ENCODE measurements at places on chromosomes 16 and 17.
A peak's percentile ranks its signal among the peaks of the same experiment; 100 is the strongest.

GRCh38 chr17:3602499-3602898 is 6.7 kb downstream of the TRPV1 start:
- DNase-seq = no peak

- no peak for DNase-seq
Observed at GRCh38 chr17:15448580-15448956, 18.9 kb downstream of the CDRT4 start.

GRCh38 chr17:44280392-44280937 is 12.5 kb upstream of the SLC4A1 start:
- no peak for DNase-seq

DNA sequence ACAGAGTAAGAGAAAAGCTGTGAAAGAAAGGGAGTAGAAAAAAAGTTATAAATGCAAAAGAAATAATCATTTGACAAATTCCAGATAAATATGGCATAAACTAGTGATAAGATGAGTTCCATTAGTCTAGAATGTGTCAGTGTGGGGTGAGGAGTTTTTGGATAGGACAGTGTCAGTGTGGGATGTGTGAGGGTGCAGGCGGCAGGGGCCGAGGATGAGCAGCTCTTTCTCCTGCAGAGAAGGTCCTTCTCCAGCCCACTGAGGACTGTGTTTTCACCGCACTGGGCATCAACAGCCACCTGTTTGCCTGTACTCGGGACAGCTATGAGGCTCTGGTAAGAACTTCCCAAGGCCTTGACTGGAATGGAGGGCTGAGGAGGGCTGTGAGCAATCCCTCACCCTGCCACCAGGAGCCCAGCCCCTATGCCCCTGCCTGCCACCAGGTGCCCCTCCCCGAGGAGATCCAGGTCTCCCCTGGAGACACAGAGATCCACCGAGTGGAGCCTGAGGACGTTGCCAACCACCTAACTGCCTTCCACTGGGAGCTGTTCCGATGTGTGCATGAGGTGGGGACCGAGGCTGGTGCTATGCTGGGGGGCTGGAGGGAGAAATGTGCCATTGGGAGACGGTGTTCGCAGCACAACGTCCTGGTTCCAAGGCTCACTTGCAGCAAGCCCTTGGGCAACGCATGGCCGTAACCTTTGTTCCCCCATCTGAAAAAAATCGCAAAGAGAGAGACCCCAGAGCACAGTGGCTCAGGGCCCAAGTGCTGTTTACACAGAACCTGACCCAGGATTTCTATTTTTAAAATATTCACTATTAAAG is 13.1 kb downstream of the RAPGEFL1 start:
- no peak for DNase-seq

- DNase-seq = no peak
Observed at GRCh38 chr17:72501404-72502370, 380.9 kb downstream of the SOX9 start.

GRCh38 chr17:72795941-72796340 is 296.5 kb downstream of the SLC39A11 start:
- DNase-seq = no peak

DNA sequence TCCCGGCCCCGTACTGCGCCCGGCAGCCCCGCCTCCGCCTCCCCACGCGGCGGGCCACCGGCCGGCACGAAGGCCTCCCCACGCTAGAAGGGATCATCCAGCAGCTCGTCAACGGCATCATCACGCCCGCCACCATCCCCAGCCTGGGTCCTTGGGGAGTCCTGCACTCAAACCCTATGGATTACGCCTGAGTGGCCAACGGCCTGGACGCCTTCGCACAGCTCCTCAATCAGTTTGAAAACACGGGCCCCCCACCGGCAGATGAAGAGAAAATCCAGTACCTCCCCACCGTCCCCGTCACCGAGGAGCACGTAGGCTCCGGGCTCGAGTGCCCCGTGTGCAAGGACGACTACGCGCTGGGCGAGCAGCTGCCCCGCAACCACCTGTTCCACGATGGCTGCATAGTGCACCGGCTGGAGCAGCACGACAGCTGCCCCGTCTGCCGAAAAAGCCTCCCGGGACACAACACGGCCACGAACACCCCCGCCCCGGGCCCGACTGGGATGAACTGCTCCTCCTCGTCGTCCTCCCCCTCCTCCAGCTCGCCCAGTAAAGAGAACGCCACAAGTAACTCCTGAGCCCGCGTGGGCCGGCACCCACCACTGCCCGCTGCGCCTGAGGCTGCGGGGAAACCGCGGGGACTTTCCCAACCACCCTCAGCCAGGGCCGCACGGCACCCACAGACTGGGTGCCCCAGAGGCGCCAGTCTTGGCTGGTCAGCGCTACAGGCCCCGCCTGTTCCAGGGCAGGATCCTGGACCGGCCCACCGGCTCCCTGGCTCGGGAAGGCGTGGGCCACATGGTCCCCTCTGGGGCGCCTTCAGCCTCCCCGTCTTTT is 39.0 kb upstream of the AKAP1 start:
- DNase-seq = peak; percentile 32

- no peak for DNase-seq
Observed at GRCh38 chr16:25855063-25855462, 163.3 kb downstream of the HS3ST4 start.

GRCh38 chr16:81537721-81538561 is 93.3 kb downstream of the CMIP start:
- no peak for DNase-seq

GRCh38 chr16:79902351-79902750 is 301.8 kb upstream of the MAF start:
- no peak for DNase-seq

- DNase-seq = peak; percentile 57
Observed at GRCh38 chr17:75412455-75413317, 7.2 kb upstream of the GRB2 start.

- no peak for DNase-seq
Observed at GRCh38 chr17:66272811-66273585, 29.4 kb upstream of the PRKCA start.

- no peak for DNase-seq
Observed at GRCh38 chr17:63474586-63475460, 2.0 kb upstream of the ACE start.

GRCh38 chr17:33266116-33266515 is 27.0 kb downstream of the ASIC2 start:
- no peak for DNase-seq

GRCh38 chr16:88128556-88128955 is 177.3 kb downstream of the BANP start:
- DNase-seq = no peak

- DNase-seq = no peak
Observed at GRCh38 chr16:63447121-63447520, 1410.9 kb upstream of the CDH8 start.

DNA sequence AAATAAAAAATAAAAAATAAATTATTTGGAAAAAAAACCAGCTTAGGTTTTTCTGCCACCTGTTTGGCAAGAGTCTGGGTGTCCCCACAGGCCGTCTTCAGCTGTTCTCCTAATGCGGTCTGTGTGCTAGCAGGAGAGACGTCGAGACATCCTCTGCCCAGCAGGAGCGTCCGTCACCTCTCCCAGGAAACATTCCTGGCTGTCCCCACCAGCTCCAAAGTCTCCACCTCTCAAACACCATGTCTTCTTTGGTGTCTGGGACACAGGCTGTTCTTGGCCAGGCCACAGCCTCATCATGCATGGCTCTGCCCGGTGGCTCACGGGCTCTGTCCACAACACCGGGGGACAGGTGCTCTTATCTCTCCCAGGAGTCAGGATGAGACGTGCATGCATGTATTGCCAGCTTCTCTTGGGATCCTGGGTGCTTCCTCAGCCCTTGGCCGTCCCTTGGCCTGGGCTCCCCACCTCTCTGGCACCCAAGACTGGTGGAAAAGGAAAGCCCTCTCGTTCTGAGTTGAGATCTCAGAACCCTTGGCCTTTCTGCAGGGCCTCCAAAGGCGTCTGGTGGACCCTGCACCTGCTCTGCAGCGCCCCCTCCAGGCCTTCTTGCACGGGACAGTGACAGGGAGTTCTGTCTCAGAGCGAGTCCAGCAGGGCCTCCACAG is 84.9 kb upstream of the CBX4 start:
- peak; percentile 42 for DNase-seq

DNA sequence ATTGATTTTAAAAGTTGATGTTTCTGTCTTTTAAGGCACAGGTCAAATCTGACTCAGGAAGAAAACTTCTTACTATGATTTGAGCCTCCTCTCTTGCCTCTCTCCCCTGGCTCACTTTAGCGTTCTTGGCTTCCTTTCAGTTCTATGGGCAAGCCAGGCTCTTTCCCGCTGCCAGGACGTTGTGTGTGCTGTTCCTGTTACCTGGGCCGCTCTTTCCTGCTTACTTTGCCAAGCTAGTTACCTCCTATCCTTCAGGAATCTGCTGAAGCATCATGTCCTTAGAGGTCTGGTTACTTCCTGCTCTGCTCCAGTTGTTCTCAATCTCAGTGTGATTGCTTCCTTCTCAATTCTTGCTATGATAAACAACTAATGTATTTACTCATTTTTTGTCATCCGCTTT is 1108.5 kb upstream of the EEF2KMT start:
- no peak for DNase-seq

DNA sequence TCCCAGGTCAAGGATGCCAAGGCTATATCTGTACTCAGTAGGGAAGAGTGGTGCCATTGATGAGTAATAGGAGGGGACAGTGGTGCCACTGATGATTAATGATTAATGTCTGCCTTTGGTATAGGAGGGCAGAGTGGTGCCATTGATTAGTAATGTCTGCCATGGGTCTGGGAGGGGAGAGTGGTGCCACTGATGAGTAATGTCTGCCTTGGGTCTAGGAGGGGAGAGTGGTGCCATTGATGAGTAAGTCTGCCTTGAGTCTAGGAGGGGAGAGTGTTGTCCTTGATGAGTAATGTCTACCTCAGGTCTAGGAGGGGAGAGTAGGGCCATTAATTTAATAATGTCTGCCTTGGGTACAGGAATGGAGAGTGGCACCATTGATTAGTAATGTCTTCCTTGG is 507.8 kb upstream of the EEF2KMT start:
- DNase-seq = no peak

DNA sequence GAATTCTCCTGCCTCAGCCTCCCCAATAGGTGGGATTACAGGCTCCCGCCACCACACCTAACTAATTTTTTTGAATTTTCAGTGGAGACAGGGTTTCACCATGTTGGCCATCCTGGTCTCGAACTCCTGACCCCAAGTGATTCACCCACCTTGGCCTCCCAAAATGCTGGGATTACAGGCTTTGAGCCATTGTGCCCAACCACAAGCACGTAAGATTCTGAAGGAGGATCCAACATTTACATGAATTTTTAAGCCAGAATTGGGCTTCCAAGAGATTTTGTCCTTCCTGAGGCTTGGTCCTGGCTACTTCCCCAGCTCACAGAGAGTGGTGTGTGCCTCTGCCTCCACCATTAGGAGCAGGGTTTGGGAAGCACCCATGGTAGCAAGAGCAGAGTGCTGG is 11.1 kb downstream of the G6PC3 start:
- no peak for DNase-seq

DNA sequence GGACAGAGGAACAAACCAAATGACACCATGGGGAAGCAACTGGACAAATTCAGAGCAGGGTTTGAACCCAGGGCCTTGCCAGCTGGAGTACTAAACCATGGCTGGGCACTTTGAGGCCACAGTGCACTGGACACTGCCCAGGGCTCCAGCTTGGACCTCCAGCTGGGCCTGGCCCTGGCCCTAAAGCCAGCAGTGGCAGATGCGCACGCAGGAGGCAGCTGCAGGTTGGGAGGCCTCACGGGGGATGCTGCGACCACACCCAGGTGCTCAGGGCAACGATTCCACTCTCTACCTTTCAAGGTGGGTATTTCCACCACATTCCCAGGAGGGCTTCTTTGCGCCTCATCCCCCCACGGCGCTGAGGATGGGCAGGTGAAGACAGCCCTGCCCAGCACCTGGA is 28.9 kb downstream of the WNT3 start:
- DNase-seq = no peak

- DNase-seq = peak; percentile 64
Observed at GRCh38 chr17:29622337-29623282, at the start of gene CORO6. Gene CORO6, minus strand, starts transcription at chr17:29622912. Its CDS starts 1,491 bp downstream, at chr17:29621421.

DNA sequence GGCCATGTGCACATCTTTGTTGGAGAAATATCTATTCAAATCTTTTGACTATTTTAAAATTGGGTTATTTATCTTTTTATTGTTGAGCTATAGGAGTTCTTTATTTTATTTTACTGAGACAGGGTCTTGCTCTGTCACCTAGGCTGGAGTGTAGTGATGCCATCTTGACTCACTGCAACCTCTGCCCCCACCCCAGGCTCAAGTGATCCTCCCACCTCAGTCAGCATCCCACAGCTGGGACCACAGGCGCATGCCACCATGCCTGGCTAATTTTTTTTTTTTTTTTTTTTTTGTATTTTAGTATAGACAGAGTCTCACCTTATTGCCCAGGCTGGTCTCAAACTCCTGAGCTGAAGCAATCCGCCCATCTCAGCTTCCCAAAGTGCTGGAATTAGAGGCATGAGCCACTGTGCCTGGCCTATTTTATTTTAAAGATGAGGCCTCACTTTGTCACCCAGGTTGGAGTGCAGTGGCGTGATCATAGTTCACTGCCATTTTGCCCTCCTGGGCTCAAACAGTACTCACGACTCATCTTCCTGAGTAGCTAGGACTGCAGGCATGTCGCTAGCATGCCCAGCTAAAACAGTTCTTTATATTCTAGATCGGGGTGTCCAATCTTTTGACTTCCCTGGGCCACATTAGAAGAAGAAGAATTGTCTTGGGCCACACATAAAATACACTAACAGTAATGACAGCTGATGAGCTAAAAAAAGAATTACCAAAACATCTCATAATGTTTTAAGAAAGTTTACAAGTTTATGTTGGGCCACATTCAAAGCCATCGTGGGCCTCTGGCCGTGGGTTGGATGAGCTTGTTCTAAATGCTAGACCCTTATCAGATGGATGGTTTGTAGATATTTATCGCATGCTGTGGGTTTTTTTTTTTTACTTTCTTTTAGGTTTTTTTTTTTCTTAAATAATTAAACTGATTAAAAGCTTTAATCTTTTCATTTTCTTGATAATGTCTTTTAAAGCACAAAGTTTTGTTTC is 13.7 kb downstream of the TENT4B start:
- DNase-seq = peak; percentile 29

DNA sequence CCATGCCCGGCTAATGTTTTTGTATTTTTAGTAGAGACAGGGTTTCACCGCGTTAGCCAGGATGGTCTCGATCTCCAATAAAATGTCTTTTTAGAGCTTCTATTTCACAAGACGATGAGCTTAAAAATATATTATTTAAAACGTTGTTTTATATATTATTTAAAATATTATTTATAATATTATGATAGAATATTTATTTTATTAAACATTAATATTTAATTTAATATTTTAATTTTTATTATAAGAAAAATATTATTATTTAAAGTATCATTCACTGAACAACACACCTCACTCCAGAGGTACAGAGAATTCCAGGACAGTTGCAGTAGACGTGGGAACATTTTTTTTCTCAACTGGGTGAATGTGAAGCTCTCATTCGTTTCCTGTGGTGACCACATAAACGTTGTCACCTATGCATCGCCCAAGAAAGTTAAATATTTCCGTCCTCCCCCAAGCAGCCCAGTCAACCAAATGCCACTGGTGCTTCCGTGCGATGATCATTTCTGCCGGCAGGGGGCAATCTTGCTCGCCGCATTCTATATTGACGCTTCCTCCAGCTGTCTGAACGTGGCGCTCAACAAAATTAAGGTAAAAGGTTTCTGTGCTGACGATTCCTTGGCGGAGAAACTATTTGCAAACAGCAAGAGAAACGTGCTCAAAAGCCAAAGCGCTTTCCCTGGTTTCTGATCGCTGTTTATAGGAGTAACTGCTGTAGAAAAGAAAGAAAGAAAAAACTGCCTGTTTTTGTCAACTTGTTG is 41.7 kb upstream of the PRSS54 start:
- DNase-seq = peak; percentile 75

Measured in stimulated activated CD8-positive, alpha-beta memory T cell treated with anti-CD3 and anti-CD28 coated beads, Interleukin-2, amount 100 ng/mL, for 48 hours (primary cell).